ENCODE measurements at places on chromosomes 5 and 9.
A peak's percentile ranks its signal among the peaks of the same experiment; 100 is the strongest.

DNA sequence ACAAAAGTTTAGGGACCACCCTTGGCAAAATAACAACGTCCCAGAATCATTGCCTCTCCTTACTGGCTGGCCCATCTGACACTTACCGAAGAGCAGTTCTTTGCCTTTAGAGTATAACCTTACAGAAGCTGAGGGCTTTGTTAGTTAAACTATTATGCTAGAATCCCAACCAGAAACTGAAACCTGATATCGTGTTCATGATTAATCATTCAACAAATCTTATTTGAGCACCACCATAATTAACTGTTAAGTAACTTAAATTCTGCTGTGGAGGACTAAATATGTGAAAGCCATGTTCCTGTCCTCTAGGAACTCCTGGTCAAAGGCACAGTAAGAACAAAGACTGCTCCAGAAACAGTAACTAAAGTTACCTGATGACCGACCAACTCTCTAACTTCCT is 104.9 kb downstream of the ARL15 start:
- no peak for DNase-seq

GRCh38 chr5:169880012-169880663 is 100.2 kb downstream of the INSYN2B start:
- DNase-seq: no peak

GRCh38 chr5:15286650-15287049 is 213.3 kb upstream of the FBXL7 start:
- no peak for DNase-seq

- peak; percentile 27 for DNase-seq
Observed at GRCh38 chr9:95874303-95874988, 1.0 kb upstream of the ERCC6L2 start.

DNA sequence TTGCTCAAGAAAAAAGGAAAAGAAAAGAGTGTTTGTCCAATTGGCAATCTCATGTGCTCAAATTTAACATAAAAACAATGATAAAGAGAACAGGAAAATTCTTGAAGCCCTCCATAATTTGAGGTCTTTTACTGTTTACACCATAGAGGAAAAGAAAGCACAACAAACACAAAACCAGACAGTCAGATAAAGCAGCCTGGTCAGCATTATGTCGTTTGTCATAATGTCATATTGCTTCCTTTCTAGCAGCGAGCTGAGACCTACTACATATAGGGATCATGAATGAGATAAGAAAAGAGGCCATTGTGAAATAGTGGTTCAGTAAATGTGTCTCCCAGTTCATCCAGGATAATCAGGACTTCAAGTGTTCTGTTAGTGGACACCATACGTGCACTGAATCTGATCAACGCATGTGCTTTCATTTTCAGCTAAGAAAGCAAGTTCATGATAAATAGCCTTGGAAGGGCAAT is 64.7 kb upstream of the SELENOP start:
- no peak for DNase-seq

DNA sequence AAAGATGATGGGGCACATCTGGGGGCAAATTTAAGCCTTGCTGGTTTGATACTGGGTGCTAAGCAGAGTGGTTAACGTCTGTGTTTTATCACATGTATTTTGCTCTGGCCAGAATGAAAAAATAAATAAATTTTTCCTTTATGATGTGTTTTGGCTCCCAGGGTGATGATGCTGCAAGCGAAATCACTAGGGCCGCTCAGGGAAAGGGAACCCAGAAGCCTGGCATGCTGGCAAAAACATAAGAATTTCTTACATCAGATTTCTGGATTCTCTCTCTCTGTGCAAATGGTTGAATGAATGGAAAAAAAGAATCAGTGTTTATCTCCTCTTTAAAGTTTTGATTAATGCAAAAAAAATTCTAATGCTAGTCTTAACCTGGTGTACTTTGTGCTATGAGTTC is 1975.2 kb upstream of the C9orf72 start:
- peak; percentile 8 for DNase-seq

DNA sequence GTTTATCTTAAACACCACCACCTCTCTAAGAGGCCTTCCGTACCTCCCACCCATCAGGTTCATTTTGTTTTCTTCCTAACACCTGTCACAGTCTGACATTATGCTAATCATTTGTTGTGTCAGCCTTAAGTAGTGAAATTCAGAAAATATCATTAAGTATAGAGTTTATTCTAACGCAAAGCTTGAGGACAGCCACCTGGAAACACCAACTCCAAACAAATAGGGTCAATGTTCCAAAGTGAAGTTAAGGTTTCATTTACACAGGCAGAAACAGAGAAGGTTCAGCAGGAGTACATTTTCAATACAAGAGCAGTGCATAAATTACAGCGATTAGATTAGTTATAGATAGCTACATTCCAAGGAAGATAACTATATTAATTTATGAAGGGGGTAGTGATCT is 1.3 kb upstream of the SMC5 start:
- DNase-seq: no peak

GRCh38 chr9:126864771-126865170 is 4.3 kb downstream of the ZBTB34 start:
- no peak for DNase-seq

GRCh38 chr5:138752341-138752950 is 779 bp upstream of the CTNNA1 start:
- peak; percentile 17 for DNase-seq

DNA sequence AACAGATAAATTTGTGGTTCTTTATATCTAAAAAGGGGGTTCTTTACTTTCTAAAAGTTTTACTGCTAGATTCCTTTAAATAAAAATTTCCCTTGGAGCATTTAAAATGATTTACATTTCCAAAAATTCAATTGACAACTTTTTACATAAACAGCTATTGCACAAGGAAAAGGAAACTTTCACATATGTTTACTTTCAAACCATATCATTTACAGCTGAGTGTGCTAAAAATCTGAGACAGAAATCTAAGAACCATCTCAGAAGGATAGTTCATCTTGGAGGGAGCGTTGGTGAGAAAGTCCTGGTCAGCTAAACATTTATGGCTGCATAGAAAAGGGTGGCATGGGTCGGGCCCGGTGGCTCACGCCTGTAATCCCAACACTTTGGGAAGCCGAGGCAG is 235.4 kb downstream of the DTWD2 start:
- DNase-seq: no peak

DNA sequence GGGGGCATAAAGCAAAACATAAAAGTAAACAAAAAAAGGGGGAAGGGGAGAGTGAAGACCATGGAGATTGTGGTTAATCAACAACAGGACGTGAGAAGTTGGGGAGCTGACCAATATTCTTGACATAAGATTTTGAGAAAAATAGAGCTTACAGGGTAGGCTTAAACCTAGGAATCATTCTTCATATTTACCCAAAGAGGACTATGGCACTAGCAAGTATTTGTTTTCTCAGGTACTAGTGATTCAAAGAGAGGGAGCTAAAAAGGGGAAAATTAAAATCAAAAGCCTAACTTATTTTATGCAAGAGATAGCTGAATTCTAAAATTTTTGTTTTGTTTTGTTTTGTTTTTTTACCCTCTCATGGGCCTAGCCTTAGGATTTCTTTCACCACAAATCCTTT is 427.5 kb downstream of the PIK3R1 start:
- DNase-seq: no peak

- no peak for DNase-seq
Observed at GRCh38 chr9:4936823-4937222, 48.2 kb upstream of the JAK2 start.

GRCh38 chr5:151717416-151717815 is 30.7 kb upstream of the SPARC start:
- DNase-seq: no peak

- DNase-seq: no peak
Observed at GRCh38 chr9:111258875-111259271, 71.2 kb downstream of the OR2K2 start.

DNA sequence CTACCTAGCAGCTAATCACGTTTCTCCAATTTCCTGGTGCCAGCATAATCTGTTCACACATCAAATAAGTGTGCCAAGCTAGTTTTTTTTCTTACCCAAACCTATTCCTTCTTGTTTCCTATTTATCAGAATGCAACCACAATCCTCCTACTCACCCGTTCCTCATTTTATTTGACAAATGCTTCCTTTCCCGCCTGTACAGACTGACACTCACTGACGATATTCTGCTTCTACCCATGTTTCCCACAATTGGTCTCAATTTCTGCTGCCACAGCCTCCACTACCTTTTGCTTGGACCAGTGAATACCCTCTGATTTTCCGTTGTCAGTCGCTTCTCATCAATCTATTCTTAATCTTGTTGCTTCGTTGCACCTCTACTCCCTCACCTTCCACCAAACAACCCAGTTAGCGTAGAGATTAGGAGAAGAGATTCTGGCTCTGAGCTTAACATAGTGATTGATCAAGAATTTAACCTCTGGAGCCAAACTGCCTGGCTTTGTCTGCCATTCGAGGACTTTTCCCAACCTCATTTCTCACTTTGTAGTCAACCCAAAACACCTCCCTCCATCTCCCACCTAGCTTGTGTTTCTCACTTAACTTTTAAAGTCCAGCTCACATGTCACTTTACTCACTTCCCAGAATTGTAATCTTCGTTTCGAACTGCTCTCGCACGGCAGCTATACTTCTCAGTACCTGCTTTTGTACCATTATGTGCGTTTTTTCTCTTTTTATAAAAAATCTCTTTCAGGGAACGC is 729 bp upstream of the TMEM38B start:
- DNase-seq: no peak

DNA sequence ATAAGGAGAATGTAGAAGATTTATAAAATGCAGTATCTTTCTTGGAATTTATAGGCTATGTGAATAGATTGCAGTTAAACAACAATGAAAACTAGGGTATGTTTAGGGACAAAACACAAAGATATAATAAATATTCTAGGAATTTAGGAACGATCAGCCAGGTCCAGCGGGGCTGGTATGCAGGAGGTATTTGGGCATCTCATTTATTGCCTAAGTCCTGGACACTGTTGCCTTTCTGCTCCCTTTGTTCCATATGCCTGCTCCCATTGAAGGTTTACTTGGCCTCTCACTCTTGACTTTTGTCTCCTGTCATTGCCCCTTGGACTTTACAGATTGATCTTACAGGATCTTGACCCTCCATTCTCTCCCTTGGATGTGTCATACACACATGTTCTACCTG is 55.9 kb downstream of the SNX24 start:
- no peak for DNase-seq

DNA sequence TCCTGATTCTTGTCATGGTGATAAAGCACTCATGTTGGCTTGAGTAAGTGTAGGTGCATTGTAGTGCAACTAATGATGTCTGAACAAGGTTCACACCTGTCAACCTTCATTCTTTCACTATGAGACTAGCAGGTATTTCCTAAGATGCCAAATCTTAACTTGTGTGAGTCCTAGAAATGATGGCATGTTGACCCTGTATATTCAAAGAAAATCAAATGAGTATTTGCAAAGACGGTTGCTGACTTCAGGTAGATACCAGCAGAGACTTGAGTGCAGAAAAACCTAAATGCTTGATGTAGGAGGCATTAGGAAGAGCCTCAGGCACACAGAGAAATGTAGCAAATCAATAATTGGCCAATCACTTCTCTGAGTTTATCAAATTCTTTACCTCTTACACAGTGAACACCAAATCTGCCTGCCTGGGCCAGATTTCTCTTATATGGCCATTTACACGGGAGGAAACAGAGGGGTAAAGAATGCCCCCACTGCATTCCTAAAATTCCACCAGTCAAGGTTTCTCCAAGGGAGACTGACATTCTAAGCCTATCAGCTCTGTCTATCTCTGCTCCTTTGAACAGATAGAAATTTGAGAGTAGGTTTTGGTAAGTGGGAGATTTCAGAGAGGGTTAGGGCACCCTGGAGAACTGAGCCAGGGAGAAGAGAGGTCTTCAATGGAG is 488.6 kb upstream of the WWC1 start:
- no peak for DNase-seq

- no peak for DNase-seq
Observed at GRCh38 chr5:168642019-168642418, 62.9 kb upstream of the PANK3 start.

DNA sequence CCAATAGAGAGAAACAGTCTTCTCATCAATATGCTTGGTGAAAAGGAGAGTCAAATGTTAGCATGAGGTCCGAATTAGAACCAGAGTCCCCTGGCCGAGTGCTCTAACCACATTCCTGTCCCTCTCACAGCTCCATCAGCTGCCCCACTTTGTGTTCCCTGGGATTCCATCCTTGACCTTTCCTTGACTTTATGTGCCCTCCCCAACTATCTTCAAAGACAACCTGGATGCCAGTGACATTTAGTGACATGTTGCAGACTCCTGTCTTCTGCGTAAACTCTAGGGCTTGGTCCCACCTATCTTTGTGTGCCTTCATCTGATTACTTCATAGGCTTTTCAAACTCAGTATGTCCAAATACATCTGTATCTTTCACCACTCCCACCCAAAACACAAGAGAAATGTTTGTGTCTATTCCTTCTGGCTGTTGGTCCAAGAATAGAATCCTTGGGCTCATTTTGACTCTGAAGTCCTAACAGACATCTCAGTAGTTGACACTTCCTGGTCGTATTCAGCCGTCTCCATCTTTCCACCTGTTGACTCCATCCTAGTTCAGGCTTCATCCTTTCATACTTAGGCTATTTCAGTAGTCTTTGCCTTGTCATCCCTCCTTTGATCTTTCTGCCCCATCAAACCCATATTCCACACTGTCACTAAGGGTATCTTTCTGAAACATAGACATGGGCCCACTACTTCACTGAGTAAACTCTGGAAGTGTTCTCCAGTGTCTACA is 101.4 kb upstream of the CD180 start:
- DNase-seq: no peak

DNA sequence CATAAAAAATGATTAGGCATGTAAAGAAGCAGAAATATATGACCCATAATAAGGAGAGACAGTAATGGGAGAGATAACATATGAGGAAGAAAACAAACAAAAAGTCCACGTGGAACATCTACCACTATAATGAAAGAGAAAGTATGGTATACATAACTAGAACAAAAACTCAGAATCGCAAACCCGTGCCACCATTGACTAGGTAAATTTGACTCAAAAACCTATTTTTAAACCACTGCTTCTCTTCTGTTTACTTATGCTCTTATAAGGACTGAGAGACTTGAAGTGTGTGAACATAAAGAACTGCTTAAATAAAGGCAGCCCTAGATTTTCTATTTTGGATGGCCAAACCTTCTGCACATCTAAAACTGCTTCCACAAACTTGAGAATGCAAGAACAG is 330.7 kb downstream of the CAAP1 start:
- DNase-seq: no peak

- no peak for DNase-seq
Observed at GRCh38 chr5:81965524-81965923, 6.3 kb upstream of the ATG10 start.

DNA sequence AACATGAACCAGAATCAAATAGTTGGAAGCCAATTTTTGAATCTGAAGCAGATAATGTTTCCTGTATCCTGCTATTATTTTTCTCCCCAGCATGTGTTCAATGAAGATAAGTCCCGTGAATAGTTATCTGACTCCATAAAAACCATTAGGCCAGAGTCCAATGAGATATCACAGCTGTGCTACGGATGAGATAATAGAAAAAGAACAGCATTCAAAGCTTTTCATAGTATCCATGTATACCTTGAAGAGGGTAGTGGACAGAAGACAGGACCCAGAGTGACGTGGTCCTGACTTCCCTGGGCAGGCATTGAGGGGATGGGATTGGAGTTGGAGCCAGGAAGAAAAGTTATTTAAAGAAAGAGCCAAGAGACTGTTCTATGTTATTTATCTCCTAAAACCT is 50.7 kb upstream of the C6 start:
- no peak for DNase-seq

GRCh38 chr5:149217096-149217802 is 54.4 kb upstream of the AFAP1L1 start:
- no peak for DNase-seq
